ENCODE measurements at places on chromosomes 13 and 19. TPM values are rescaled to one million over a fixed set of nuclear protein-coding genes. Genes with fewer than 3 reads are reported as not detected.

DNA sequence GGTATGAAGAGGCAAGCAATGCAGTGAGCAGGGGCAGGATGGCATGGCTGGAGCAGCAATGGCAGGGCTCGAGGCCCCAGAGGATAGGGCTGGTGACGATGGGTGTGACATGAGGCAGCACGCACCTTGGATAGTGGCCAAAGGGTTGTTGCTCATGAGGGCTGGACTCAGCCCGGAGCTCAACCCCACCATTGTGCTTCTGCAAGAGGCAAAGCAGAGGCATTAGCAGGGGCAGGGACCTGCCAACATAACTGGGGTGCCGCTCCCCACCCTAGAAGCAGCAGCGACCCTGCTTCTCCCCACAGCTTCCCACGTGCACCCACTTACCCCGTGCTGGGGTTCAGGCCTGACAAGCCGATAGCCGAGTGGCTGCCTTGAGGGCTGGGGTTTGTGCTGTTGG lies 15.8 kb downstream of the ZNF574 start:
- DNase-seq = no peak

Gene RXFP2
- not detected for polyA plus RNA-seq

DNA sequence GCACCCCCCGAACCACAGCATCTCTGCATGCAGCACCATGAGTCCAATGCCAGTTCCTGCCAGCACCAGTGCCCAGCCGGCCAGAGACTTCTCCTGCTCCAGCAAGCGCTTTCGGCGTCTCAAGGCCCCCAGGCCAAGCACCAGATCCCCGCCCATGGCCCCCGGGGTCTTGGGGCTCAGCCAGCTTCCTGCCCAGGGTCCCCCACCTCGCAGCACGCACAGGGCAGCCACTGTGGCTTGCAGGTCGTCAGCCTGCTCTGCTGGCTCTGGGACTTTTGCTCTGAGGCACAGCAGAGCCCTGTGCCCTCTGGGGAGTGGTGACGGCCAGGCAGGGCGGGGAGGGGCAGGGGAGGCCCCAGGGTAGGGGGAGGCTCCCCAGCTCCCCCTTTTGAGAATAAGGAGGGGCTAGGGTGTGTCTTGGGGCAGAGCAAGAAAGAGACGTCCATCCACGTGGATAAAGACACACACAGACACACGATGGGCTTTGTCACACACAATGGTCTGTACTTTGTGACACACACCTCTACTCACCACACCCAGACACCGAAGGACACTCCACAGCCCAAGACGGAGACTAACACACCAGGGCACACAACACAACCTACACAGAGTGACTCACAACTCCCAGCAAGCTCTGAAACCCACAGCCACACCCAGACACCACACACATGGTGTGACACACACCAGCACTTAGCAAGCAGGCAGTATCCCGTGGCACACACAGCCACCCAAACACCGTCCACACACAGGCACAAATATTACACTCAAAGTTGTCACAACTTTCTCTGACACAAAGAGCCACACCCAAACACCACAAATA lies at the start of gene KCNN4:
Gene KCNN4, minus strand, starts transcription at position 268 of the 820 bp plus-strand sequence. Its CDS starts 112 bp downstream, at position 156.
- DNase-seq = no peak

GRCh38 chr19:1244693-1245451 lies 3.3 kb downstream of the ATP5F1D start:
- peak; percentile 87 for DNase-seq

Gene ZNF530
- 5.8 TPM for polyA plus RNA-seq

All from heart right ventricle (tissue), 16 donors.